Fibroblast of skin of left biceps (primary cell): ENCODE measurements at places on chromosomes 12 and 14.

DNA sequence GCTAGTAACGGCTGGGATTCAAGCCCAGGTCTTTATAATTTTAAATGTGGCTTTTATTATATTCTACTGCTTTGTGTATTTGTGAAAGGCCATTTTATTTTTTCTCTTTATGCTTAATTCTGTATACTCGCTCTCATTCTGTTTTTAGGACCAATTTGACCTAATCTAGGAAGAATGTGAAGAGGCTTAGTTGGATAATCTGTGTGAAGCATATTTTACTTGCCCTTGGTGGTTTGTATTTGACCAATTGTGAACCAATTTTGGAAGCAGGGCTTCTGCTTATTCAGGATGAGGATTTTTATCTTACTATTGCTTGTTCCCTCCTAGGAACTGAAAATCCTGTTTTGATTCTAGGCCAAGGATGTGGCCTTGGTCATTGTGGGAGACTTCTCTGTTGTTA lies 113.1 kb downstream of the TTC6 start:
- no peak for DNase-seq

GRCh38 chr14:79021766-79022165 lies 851.6 kb downstream of the NRXN3 start:
- no peak for DNase-seq

DNA sequence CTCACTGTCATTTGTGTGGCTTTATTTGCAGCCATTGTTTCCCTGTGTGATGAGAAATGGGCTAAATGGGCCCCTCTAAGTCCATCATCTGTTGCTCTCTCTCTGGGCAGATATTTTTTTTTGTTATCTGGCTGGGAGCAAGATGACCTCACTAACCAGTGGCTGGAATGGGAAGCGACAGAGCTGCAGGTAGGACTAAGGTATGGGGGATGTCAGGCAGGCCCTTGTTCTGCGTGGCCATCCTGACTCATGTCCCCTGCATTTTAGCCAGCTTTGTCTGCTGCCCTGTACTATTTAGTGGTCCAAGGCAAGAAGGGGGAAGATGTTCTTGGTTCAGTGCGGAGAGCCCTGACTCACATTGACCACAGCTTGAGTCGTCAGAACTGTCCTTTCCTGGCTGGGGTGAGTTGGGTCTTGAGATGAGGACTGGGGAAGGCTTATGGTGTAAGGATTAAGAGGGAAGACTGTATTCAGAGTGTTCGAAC lies 1.3 kb downstream of the MARS1 start:
- no peak for DNase-seq

DNA sequence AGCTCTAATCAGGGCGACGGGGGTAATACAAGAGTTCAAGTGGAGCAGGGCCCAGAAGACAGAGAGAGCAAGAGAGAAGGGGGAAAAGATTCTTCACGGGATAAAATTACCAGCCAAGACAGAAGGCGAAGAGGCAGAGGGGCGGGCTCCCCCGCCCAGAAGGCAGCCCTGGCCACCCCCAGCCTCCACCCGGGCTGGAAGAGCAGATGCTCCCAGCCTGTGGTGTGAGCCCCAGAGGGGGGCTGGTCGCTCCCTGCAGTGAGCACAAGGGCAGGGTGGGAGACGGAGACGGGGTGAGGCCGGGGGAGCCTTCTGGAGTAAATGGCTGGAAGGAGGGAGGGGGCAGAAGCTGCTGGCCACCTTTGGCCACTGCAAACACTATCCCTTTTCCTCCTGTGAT lies 1035.6 kb downstream of the VRK1 start:
- DNase-seq: no peak

DNA sequence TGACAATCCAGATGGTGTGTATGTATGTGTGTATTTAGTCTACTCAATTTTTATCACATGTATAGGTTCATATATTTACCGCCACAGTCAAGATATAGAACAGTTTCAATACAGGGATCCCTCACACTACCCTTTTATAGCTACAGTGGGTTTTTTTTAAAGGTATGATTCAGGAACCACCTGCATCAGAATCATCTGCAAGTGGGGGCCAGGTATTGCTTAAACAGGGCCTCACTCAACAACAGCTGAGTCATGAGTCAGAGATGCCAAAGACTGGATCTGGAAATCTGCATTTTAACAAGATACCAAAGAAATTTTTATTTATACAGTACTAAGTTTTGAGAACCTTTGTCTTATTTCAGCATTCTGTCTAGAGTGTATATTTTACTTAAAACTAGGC lies 117.6 kb downstream of the SLC35F4 start:
- DNase-seq: no peak

GRCh38 chr14:26859483-26859882 lies 261.6 kb upstream of the NOVA1 start:
- DNase-seq: no peak

GRCh38 chr12:126482238-126482889 lies 1417.1 kb downstream of the AACS start:
- DNase-seq: no peak

DNA sequence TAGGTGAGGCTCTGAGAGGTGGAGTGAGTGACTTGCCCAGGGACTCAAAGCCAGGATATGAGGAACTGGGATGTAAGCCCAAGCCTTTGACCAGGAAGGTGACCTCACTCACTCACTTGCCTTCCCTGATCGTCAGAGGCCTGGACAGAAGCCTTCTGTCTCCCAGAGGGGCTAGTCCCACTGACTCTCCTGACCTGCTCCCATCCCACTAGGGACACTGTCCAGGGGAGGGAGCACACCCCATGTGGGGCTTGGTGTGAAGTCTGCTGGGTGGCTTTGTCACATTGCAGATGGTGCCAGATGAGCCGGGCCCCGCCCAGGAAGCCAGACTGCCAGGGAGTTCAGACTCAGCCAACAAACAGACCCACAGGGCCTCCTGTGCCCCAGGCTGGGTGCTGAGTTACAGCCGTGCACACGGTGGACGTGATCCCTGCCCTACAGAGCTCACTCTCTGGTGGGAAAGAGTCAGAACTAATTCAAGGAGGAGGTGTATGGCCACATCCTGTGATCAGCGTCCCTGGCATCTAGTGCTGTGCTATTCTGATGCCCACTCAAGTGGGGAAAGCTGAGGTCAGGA lies 28.3 kb downstream of the MMAB start:
- DNase-seq: no peak

DNA sequence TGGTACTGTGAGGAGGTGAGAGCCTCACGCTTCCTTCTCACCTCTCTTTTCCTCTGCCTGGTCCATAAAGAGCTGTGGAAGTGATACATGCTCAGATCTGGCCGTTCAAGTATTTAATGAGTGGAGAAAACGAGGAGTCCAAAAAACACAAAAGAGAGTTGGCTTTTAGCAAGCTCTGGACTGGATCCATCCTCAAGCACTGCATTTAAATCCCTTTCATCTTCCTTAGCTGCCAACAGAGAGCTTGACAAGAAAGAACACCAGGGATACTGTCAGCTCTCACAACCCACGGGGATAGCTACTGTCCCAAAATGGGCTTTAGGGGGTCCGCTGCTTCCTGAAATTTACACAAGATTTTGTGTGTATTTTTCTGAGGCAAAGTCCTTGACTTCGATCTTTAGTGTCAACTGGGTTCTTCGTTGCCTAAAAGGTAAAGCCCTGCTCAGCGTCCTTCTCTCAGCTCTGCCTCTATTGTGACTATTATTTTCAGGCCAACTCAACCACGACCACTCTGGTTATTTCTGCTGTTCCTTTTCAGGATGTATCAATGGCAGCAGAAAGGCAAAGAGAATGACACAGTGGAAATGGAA lies 120.9 kb downstream of the TMTC1 start:
- DNase-seq: no peak

- no peak for DNase-seq
Measured at GRCh38 chr12:86249276-86249675, 6.9 kb downstream of the MGAT4C start.

DNA sequence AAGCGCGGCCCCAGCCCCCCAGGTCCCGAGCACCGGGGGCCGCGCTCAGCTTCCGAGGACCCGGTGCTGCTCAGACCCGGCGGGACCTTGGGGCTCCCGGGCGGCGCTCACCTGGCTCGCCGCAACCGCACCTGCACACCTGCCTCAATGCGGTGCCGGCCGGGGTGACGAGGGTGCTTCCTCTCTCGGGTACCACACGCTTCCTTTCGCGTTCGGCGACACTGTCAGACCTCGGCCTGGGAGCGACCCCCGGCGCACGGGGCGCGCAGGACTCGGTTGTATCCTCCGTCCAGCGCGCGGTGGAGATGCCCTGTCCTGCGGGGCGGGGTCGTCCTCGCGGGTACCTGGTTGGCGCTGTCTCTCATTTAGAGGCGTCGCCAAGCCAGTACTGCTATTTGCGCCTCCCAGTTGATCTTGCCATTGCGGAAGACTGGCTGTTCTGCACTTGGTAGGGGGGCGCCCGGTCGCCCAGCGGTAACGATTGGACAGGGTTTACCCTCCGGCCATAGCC lies 718 bp downstream of the PACS2 start:
- no peak for DNase-seq

GRCh38 chr12:48016373-48017020 lies 12.2 kb upstream of the COL2A1 start:
- no peak for DNase-seq

DNA sequence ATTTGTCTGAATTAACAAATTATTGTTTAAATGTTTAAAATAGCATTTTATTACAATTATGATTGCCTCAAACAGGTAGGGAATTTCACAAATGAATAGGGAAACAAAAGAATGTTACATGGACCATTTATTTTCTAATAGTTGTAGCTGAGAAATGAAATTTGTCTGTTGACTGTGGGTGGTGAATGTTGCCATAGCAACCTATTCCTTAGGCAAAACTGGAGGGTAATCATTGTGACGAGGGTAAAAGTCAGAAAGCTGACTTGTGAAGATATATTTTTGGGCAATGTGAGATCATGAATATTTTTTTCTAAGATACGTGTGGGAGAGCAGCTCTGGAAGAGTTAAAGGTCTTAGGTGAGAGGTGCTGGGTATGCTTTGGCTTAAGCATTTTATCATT lies 24.2 kb upstream of the CLEC14A start:
- DNase-seq: no peak

- DNase-seq: no peak
Measured at GRCh38 chr14:50766338-50766886, 64.5 kb downstream of the NIN start.

GRCh38 chr12:111150921-111151840 lies 217.7 kb downstream of the PHETA1 start:
- DNase-seq: no peak

GRCh38 chr12:6212086-6212485 lies 11.9 kb downstream of the CD9 start:
- DNase-seq: no peak

GRCh38 chr14:56219666-56220413 lies 101.6 kb downstream of the PELI2 start:
- no peak for DNase-seq

DNA sequence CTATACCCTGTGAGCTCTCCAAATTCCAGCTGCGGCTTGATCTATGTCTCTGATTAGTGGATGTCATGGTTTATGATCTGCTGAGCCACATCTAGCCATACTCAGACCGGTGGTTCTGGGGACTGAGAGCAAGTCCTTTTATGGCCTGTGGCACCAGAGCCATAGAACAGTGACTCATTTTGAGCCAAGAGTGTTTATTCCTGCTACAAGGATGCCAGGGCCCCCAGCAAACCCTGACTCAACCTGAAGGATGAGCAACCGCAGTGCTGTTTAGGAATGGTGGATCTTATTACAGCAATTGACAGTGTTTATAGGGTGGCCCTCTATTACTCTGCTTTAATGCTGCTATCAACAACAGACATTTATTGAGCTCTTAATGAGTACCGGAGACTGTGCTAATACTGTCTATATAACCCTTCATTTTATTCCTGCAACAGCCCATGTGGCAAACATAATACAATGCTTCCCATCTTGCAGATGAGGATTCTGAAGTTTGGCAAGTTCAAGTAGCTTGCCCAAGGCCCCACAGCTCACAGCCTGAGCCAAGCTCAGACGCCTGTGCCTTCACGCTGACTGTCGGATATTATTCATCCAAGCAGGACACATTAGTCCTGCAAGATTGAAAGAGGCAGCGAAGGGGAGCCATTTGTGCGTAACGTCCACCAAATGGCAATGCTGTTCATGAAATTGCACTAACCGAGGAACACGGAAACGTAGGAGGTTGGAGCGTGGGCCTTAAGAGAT lies 273.6 kb upstream of the PWP1 start:
- DNase-seq: peak; percentile 42

DNA sequence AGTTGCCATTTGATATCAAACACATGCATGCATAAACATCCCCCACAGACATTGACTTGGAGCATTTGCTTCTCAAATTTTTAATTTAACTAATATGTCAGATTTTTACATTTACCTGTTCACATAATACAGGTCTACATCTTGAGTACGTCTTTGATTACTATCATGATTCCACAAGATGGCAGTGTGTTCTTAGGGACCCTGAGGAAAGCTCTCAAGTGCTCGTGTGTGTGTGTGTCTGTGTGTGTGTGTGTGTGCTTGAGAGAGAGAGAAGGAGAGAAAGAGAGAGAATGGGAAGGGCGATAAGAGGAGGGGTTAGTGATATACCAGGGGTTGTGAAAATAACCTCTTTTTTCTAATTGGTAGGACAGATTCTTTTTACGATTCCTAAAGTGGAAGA lies 167.1 kb upstream of the OR4E1 start:
- DNase-seq: no peak

GRCh38 chr12:128165387-128165786 lies 101.6 kb upstream of the TMEM132C start:
- DNase-seq: no peak

- no peak for DNase-seq
Measured at GRCh38 chr12:105935981-105936380, 202.8 kb downstream of the NUAK1 start.

GRCh38 chr12:19978193-19978592 lies 390.1 kb upstream of the PDE3A start:
- DNase-seq: peak; percentile 97

- no peak for DNase-seq
Measured at GRCh38 chr12:40597133-40597532, 95.1 kb upstream of the CNTN1 start.

- no peak for DNase-seq
Measured at GRCh38 chr14:36069535-36069900, 107.0 kb downstream of the PTCSC3 start.

DNA sequence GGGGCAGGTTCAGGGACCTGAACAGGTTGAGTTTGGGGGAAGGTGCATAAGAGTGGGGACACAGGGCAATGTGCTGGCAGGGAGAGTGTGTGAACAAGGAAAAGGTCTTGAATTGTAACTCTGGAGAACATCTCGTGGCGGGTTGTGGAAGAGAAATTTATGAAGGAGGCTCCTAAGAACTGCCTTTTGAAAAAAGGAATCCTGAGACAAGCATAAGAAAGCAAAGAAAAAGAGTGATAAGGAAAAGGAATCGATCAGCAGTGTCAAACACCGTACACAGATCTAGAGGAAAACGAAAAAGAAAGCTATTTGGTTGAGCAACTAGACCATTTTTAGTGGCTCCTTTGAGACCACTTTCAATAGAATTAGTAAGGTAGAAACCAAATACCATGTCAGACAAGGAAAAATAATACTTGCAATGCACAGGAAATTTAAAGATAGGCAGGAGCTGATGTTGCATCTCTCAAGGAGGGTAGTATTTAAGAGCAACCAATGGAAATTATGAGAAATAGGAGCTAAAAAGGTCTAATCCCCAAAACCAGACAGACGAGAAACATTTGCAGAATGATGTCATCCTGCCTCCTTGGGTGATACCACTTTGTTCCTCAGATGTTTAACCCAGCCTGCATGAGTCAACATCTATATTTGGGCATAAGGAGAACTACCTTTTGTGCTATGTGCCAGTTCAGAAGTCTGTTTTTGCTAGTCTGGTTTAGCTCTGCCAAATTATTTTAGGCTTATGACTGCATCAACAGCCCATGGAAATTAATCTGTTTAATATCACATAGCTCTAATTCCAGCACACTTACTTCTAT lies 64.5 kb upstream of the STK38L start:
- DNase-seq: peak; percentile 90
